Activated CD4-positive, alpha-beta T cell treated with anti-CD3 and anti-CD28 coated beads, Interleukin-2, amount 10 ng/mL, durations not matched to agents 24 days and 14 days (primary cell): ENCODE measurements at places on chromosomes 7 and 10. TPM values are rescaled to one million over a fixed set of nuclear protein-coding genes. Genes with fewer than 3 reads are reported as not detected.

The SPDYE8 gene
- not detected in 2 replicates for total RNA-seq

The SFR1 gene
- 12.1 and 13.8 TPM in 2 replicates for total RNA-seq

The CHST15 gene
- total RNA-seq: 0.16 and 0.36 TPM in 2 replicates

The XPNPEP1 gene
- 98.9 and 105 TPM in 2 replicates for total RNA-seq

The FAM25A gene
- total RNA-seq: not detected in 2 replicates

The CALHM3 gene
- total RNA-seq: not detected in 2 replicates

The SNX10 gene
- 40.1 and 42.1 TPM in 2 replicates for total RNA-seq

DNA sequence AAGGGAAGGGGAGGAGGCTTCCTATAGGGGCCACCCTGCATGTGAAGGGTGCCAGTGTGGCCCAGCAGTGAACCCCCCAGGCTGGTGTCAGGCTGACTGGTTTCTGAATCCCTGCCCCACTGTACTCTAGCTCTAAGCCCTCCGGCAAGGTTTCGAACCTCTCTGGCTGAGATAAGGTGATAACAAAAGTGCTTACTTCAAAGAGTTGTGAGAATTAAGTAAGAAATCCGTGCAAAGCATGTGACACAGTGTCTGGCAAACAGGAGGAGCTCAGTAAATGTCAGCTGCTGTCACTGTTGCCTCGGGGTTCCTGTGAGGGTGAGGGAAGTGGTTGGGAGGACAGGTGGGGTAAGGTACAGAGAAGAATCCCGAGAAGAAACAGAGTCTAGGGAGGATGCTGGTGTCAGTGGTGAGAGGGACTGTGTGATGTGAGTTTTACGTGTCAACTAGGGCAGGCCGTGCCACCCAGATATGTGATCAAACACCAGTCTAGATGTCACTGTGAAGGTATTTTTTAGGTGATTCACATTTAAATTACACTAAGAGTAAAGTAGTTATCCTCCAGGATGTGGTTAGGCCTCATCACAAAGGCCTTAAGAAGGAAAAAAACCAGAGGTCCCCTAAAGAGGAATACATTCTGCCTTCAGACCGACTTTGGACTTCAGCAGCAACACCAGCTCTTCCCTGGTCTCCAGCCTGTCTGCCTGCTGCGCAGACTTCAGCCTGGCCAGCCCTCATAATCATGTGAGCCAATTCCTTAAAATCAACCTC is 64.4 kb downstream of the BPGM start:
- H3K27ac ChIP-seq: peak overlapping the region; percentile 93
- H3K4me3 ChIP-seq: peak overlapping the region; percentile 74
- H3K36me3 ChIP-seq: peaks cover 6% of the 10 kb centered on the region
- peak; percentile 85 for DNase-seq
- H3K4me1 ChIP-seq: peaks cover 20% of the 10 kb centered on the region

DNA sequence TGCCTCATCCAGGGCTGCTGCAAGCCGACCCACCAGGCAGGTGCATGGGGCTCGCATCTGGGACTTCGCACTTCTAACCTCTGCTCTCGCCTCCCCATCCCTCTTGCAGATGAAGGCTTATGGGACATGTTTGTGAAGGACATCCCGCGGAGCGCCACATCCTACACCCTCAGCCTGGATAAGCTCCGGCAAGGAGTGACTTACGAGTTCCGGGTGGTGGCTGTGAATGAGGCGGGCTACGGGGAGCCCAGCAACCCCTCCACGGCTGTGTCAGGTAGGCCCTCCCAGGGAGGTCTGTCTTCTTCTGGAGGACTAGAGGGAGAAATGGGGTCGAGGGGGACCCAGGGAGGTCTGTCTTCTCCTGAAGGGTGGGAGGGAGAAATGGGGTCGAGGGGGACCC is 448.9 kb upstream of the FOXK1 start:
- no peak overlapping the region for H3K4me3 ChIP-seq
- H3K27ac ChIP-seq: no peak overlapping the region
- H3K4me1 ChIP-seq: no peaks in the 10 kb centered on the region
- no peaks in the 10 kb centered on the region for H3K36me3 ChIP-seq

- H3K4me1 ChIP-seq: no peaks in the 10 kb centered on the region
- H3K4me3 ChIP-seq: no peak overlapping the region
- DNase-seq: no peak
These were observed 148.8 kb downstream of the HIBADH start for GRCh38 chr7:27513885-27514284.

DNA sequence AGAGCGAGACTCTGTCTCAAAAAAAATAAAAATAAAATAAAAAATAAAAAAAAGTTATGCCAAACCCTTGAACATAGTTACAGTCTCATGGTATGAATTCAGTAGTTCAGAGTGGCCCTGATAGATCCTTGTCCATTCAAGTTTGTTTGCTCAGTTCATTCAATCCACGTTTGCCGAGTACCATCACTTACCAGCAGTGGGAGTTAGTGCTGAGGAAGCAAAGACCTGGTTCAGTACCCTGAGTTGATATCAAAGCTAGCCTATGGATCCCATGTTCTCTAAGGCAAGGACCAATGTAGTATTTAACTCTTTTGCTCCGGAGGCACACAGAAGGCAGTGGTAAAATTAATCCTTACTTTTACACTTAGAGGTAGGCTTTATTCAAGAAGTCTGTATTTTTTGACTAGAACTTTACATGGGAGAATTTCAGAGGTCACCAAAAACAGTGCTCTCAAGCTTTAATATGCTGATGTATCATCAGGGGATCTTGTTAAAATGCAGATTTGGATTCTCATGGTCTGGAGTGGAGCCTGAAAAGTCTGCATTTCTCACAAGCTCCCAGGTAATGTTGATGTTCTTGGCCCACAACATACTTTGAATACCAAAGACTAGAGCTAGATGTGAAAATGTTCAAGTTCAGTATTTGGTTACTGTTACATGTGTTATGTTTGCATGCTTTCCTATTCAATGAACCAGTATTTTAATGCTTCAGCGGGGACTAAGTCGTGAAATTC is 38.1 kb upstream of the HBP1 start:
- no peak for DNase-seq
- peaks cover 13% of the 10 kb centered on the region for H3K4me1 ChIP-seq
- no peak overlapping the region for H3K27ac ChIP-seq
- H3K36me3 ChIP-seq: no peaks in the 10 kb centered on the region
- H3K27me3 ChIP-seq: peaks cover 8% of the 10 kb centered on the region
- H3K4me3 ChIP-seq: no peak overlapping the region

- no peaks in the 10 kb centered on the region for H3K4me1 ChIP-seq
- no peak overlapping the region for H3K4me3 ChIP-seq
- H3K27ac ChIP-seq: no peak overlapping the region
- no peak for DNase-seq
- no peaks in the 10 kb centered on the region for H3K27me3 ChIP-seq
- no peaks in the 10 kb centered on the region for H3K36me3 ChIP-seq
These were observed 93.1 kb downstream of the FZD1 start for GRCh38 chr7:91357379-91357778.

DNA sequence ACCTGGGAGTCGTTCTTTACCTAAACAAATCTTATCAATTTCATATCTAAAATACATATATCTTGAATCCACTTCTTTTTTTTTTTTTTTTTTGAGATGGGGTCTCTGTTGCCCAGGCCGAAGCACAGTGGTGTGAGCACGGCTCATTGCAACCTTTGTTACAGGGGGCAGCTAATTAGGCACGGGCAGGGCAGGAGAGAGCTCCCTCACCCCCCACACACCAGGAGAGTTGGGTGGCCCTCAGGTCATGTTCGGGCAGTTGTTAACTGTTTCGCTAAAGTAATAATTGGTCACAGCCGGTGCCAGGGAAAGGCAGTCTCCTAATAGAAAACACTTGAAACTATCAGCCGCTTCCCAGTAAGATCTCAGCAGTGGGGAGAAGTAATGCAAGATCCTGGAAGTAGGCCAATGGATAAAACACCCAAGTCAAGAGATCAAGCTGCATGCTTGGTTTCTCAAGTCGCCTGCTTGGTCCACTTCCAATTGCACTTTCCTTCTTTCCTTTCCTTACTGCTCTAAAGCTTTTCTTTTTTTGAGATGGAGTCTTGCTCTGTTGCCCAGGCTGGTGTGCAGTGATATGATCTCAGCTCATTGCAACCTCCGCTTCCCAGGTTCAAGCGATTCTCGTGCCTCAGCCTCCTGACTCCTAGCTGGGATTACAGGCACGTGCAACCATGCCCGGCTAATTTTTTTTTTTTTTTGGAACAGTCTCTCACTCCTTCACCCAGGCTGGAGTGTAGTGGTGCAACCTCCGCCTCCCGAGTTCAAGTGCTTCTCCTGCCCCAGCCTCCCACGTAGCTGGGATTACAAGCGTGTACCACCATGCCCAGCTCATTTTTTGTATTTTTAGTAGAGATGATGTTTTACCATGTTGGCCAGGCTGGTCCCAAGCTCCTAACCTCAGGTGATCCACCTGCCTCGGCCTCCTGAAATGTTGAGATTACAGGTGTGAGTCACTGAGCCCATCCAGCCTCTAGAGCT is 21.3 kb upstream of the EFCAB10 start:
- no peaks in the 10 kb centered on the region for H3K36me3 ChIP-seq
- H3K27me3 ChIP-seq: peaks cover 5% of the 10 kb centered on the region
- H3K4me3 ChIP-seq: no peak overlapping the region
- H3K27ac ChIP-seq: no peak overlapping the region

DNA sequence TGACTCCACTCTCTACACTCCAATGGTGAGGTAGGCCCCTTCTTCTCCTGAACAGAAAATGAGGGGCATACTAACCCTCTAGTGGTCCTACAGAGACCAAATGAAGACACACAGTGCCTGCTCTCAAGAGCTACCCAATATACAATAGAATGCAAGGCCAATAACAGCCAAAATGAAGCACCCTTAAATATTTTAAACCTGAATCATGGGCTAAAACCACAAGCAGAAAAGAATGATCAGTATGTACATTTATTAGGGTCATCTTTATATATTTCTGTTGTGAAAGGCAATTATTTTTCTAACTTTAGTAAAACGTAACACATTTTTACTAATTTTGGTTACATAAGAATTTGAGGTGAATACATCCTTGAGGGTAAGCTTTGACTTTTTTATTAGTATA is 49.9 kb upstream of the COL1A2 start:
- H3K4me1 ChIP-seq: no peaks in the 10 kb centered on the region
- H3K4me3 ChIP-seq: no peak overlapping the region
- no peaks in the 10 kb centered on the region for H3K36me3 ChIP-seq

DNA sequence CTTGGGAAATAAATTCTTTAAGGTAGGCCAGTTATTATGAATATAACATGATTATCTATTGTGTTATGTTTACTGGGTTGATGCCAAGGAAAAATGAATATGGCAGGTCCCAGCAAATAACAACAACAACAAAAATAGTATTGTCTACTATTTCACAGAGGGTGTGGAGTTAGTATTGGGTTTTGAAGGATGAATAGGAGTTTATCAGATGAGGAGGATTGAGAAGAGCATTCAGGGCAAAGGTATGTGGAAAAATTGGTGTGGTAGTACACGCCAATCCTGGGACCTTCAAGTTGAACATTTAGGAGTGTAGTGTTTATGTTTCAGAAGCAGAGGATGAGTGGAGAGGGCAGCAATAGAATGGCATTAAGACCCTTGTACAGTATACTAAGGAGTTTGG is 671.9 kb downstream of the AUTS2 start:
- H3K36me3 ChIP-seq: no peaks in the 10 kb centered on the region
- DNase-seq: no peak
- H3K4me3 ChIP-seq: no peak overlapping the region
- no peak overlapping the region for H3K27ac ChIP-seq
- no peaks in the 10 kb centered on the region for H3K27me3 ChIP-seq

DNA sequence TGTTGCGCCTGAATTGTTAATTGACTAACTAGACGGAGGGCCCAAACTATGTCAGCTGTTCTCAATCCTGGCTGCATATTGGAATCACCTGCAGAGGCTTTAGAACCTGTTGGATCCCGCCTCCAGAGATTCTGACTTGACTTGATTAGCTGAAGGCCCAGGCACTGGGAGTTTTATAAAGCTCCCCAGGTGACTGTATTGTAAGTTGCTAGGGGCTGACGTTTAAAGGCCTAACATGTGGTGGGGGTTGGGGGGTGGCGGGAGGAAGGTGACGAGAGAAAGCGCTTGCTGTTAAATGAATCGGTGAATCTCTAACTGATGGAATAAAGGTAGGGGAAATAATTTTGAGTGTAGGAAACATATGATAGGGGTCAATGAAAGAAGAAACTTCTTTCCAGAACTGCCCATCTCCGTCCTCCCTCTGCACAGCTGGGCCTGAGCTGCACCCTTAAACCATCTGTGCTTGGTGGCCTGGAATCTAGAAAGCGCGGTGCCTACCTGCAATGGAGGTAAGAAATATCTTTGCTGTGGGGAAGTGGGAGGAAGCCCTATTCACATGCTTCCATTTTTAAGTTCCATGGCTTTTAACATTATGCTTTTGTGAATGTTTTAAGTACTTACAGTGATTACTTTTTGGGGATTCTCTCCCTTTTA is 225.0 kb upstream of the FAM3C start:
- H3K27ac ChIP-seq: no peak overlapping the region
- no peaks in the 10 kb centered on the region for H3K4me1 ChIP-seq
- H3K27me3 ChIP-seq: no peaks in the 10 kb centered on the region
- H3K4me3 ChIP-seq: no peak overlapping the region
- H3K36me3 ChIP-seq: no peaks in the 10 kb centered on the region

- H3K4me3 ChIP-seq: no peak overlapping the region
- no peak overlapping the region for H3K27ac ChIP-seq
- DNase-seq: no peak
- H3K36me3 ChIP-seq: no peaks in the 10 kb centered on the region
- peaks cover 9% of the 10 kb centered on the region for H3K4me1 ChIP-seq
- H3K27me3 ChIP-seq: no peaks in the 10 kb centered on the region
These were observed 219.2 kb downstream of the CAMK1D start for GRCh38 chr10:12568391-12569009.

GRCh38 chr10:124619802-124620490 is 124.2 kb downstream of the FAM53B start:
- DNase-seq: no peak
- H3K36me3 ChIP-seq: peaks cover 15% of the 10 kb centered on the region
- H3K4me1 ChIP-seq: peaks cover 6% of the 10 kb centered on the region
- no peak overlapping the region for H3K4me3 ChIP-seq
- no peak overlapping the region for H3K27ac ChIP-seq

DNA sequence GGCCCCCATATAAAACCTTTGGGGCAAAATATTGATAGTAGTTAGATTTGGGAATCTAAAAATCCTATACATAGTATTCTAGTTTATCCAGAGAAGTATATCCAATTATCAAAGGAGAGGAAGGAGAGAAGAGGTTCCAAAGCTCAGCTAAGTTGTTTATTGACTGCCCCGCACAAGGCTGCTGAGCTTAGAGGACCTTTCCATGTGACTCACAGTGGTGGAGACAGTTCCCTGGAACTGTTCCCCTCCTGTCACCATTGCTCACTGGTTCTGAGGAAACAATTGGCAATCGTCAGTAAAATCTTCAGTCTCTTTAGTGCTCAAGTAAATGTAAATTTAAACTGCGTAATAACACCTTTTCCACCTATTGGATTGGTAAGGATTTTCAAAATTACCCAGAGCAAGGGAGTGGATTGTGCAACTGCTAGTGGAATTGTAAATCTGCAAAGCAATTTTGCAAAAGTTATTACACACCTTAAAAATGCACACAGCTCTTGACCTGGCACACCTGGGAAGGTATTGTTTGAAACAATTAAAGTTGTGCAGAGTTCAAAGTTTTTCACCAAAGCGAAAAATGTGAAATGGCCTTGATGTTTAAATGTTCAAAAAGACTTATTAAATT is 63.1 kb downstream of the EEPD1 start:
- H3K4me1 ChIP-seq: peaks cover 2% of the 10 kb centered on the region
- peaks cover 12% of the 10 kb centered on the region for H3K27me3 ChIP-seq
- H3K4me3 ChIP-seq: no peak overlapping the region
- no peak overlapping the region for H3K27ac ChIP-seq
- DNase-seq: no peak
